ENCODE measurements at places on chromosomes 16 and 17.

GRCh38 chr17:55228683-55229192 lies 36.0 kb upstream of the HLF start:
- no peak overlapping the region for H3K27ac ChIP-seq
- H3K27me3 ChIP-seq: no peaks in the 10 kb centered on the region
- H3K36me3 ChIP-seq: no peaks in the 10 kb centered on the region
- no peaks in the 10 kb centered on the region for H3K4me1 ChIP-seq

DNA sequence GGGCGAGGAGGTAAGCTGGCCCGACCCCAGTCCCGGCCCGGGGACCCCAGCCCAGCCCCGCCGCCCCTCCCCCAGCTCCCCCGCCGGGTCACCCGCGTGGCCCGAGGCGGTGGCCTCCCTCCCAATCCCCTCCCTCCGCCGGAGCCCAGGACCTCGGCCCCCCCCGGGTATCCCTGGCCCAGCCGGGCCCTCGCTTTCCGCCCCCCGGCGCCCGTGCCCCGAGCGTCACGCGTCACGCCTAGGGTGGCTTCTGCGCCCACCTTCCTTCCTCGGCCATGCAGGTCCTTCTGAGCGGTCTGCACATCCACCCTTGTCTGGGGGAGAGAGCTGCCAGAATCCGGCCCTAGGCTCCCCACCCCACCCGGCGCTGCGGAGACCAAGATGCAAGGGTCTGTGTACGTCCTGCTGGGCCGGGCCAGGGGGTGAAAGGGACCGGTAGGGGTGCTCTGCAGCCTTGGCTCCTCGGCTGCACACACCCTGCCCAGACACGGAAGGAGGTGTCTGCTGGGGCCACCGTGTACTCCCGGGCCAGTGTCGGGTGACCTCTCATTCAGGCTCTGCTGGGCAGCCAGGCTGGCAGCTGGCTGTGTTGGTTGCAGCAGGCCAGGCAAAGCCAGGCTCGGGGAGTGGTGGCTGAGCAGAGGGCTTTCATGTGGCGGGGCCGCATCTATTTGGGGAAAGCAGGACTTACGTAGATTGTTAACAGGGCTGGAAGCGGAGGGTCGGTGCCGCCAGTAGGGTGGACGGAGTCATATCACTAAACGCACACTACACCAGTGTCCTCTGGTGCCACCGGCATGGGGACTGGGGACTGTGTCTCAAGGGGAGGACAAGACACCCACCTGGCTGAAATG lies 754 bp downstream of the RAB11FIP4 start:
- peaks cover 75% of the 10 kb centered on the region for H3K27me3 ChIP-seq
- H3K4me3 ChIP-seq: peak overlapping the region; percentile 66
- peaks cover 22% of the 10 kb centered on the region for H3K4me1 ChIP-seq
- DNase-seq: no peak

GRCh38 chr17:75271233-75271954 lies 363 bp upstream of the MIF4GD start:
- H3K36me3 ChIP-seq: peaks cover 16% of the 10 kb centered on the region
- H3K27me3 ChIP-seq: no peaks in the 10 kb centered on the region
- peaks cover 47% of the 10 kb centered on the region for H3K4me1 ChIP-seq
- peak overlapping the region; percentile 97 for H3K27ac ChIP-seq
- DNase-seq: peak; percentile 85

DNA sequence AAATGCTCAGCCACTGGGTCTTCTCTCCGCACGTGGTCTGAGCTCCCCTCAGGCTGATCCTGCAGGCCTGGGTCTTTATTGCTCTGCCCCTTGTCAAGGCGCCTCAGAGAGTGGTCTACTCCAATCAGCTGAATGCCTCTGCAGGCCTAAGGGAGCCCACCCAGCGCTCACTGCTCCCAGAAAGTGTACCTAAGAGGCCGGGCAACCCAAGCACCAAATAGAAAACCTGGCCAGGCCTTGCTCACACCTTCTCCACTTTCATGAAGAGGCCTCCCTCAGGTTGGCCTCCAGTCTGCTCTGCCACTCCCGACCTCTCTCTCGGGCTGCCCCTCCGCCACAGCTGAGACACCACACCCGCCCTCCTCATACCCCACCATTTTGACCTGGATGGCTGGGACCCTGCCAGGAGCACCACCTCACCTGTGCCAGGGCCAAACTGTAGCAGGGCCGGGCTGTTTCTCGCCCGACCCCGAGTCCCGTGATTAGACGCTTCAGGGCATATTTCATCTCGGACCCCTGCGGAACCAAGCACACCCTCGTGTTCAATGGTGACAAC lies 665 bp downstream of the MYBBP1A start:
- H3K27me3 ChIP-seq: no peaks in the 10 kb centered on the region
- H3K4me1 ChIP-seq: peaks cover 26% of the 10 kb centered on the region
- peak overlapping the region; percentile 93 for H3K27ac ChIP-seq
- no peak for DNase-seq

DNA sequence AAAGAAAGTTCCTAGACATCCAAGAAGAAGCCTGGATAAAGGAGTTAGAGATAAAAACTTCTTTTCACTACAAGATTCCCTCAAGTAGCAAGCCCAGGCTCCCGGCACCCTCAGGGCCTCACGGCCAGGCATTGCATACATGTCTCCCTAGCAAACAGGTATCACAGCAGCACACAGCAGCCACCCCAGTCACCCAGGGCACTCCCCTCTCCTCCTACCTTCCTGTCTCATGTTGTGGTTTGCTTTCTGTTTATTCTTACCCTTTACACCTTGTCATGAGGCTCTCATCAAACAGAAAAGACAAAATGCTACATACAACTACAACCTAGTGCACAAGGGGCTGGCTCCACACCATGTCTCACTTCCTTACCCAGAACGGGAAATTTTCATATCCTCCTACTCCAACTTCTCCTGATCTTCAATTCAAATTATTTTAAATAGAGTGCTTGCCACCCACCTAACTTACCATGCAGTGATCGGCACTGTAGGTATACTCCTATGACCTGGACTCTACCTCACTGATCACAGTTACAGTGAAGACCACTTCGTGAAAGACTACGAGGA lies 42.7 kb downstream of the XPO6 start:
- H3K36me3 ChIP-seq: peaks cover 64% of the 10 kb centered on the region
- DNase-seq: no peak
- no peak overlapping the region for H3K4me3 ChIP-seq
- H3K27me3 ChIP-seq: no peaks in the 10 kb centered on the region
- H3K27ac ChIP-seq: no peak overlapping the region

GRCh38 chr17:79997011-79997660 lies 38.5 kb downstream of the TBC1D16 start:
- no peaks in the 10 kb centered on the region for H3K27me3 ChIP-seq
- no peak overlapping the region for H3K4me3 ChIP-seq
- H3K4me1 ChIP-seq: peaks cover 27% of the 10 kb centered on the region

- H3K4me1 ChIP-seq: peaks cover 58% of the 10 kb centered on the region
- H3K36me3 ChIP-seq: no peaks in the 10 kb centered on the region
- DNase-seq: no peak
- peaks cover 82% of the 10 kb centered on the region for H3K27me3 ChIP-seq
- peak overlapping the region; percentile 76 for H3K4me3 ChIP-seq
- peak overlapping the region; percentile 84 for H3K27ac ChIP-seq
Observed at GRCh38 chr17:14304222-14304772, 3.4 kb downstream of the HS3ST3B1 start.

DNA sequence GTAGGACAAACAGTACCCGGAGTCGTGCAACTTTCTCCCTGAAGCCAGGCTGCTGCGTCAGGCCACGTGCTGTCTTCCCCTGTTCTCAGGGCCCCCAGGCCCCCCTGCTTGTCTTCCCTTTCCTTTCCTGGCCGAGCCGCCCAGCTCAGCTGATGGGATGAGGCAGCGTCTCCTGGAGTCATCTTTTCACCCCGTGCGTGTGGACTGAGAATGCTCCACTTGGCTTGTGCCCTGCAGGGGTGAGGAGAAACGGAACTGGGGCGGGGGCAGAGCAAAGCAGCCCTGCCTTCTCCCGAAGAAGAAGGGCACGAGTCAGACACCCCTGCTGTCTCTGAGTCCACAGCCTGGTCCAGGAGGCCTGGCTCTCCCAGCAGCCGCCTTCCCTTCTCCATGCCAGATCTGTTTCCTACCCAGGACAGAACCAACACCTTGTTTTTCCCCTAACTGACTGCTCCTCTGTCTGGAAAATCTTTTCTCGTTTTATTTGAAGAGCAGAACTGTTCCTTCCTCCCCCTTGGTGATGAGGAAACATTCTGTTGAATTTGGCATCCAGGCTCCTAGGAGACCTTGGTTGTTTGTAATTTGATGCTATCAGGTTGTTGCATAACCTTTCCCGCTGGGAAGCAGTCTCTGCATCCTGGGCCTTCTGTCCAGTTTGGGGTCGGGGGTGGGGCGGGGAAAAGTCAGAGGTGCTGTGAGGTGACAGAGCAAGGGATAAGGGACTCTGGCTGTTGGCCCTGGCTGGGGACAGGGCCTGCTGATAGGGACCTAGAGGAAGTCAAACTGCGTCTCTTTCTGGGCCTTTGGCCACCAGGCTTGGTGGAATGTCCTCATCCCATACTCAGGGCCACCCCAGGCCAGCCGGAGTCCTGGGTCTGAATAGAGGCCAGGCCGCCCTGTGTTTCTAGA lies 78.8 kb downstream of the WIPI1 start:
- peak; percentile 95 for DNase-seq
- peak overlapping the region; percentile 46 for H3K4me3 ChIP-seq
- peaks cover 56% of the 10 kb centered on the region for H3K4me1 ChIP-seq
- no peaks in the 10 kb centered on the region for H3K36me3 ChIP-seq
- H3K27ac ChIP-seq: peak overlapping the region; percentile 100
- no peaks in the 10 kb centered on the region for H3K27me3 ChIP-seq
